Activated CD8-positive, alpha-beta T cell treated with anti-CD3 and anti-CD28 coated beads, Interleukin-2, amount 10 ng/mL, durations not matched to agents 7 days and 5 days (primary cell): ENCODE measurements at places on chromosomes 3 and 15. TPM values are rescaled to one million over a fixed set of nuclear protein-coding genes. Genes with fewer than 3 reads are reported as not detected.

DNA sequence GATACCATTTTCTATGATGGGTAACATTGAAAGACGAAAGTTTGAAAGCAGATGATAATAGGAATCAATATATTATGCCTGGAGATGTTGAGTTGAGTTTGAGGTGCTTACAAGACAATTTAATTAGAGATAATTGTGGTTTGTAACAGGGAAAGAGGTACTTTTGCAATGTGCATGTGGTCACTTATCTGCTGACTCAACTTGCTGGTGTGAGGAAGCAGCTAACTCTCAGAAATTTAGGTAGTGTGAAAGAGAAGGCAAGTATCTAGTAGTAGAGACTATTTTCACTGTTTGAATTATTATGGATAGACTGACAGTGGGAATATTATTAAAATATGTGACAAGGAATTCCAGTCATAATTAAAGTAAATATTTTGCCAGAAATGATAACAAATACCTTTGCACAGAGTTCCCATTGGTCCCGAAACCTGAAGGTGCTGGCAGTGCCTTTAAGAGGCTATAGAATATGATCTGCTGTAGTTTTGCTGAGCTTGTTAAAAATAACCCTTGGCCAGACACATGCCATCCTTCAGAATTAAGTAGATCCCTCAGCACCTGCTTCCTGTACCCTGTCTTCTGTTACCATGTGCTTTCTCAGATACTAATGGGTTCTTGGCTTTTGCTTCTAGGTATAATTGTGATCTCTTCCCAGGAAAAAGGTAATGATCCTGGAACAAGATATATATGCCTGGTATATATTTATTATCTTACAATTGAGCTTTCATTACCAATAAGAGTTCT is 315.9 kb downstream of the BCHE start:
- H3K36me3 ChIP-seq: no peaks in the 10 kb centered on the region
- H3K27me3 ChIP-seq: no peaks in the 10 kb centered on the region
- H3K27ac ChIP-seq: no peak overlapping the region
- no peak for DNase-seq
- H3K4me3 ChIP-seq: no peak overlapping the region
- H3K4me1 ChIP-seq: no peaks in the 10 kb centered on the region

- H3K27ac ChIP-seq: peak overlapping the region; percentile 11
- no peak for DNase-seq
- H3K36me3 ChIP-seq: peaks cover 90% of the 10 kb centered on the region
- H3K4me3 ChIP-seq: no peak overlapping the region
- H3K27me3 ChIP-seq: no peaks in the 10 kb centered on the region
Measured at GRCh38 chr3:125003859-125004595, 51.8 kb downstream of the HEG1 start.

DNA sequence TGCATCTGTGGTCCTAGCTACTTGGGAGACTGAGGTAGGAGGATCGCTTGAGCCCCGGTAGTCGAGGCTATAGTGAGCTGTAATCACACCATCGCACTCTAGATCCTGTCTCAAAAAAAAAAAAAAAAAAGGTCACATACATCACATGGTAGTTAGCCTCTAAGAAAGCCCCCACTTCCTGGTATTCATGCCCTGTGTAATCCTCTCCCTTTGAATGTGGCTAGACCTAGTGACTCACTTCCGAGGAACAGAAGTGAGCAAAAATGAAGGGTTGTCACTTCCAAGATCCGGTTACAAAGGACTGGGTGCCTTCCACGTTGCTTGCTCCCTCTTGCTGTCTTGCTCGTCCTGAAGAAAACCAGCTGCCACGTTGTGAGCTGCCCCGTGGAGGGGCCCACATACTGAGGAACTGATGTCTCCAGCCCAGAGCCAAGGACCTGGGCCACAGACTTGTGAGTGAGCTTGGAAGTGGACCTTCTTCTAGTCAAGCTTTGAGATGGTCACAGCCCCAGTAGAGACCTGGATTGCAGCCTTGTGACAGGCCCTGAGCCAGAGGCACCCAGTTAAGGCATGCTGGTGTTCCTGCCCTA is 12.6 kb upstream of the LCTL start:
- no peak overlapping the region for H3K4me3 ChIP-seq
- no peak for DNase-seq
- no peaks in the 10 kb centered on the region for H3K27me3 ChIP-seq
- H3K4me1 ChIP-seq: peaks cover 9% of the 10 kb centered on the region

- H3K4me1 ChIP-seq: peaks cover 54% of the 10 kb centered on the region
- H3K27me3 ChIP-seq: no peaks in the 10 kb centered on the region
- peak; percentile 86 for DNase-seq
- peak within 1 kb of the TSS; percentile 91 for H3K4me3 ChIP-seq
- peaks cover 22% of the 10 kb centered on the region for H3K36me3 ChIP-seq
Measured at GRCh38 chr3:48989796-48990635, at the start of gene P4HTM. Gene P4HTM (plus strand): TSS chr3:48990241. CDS start chr3:48990257, 16 bp downstream.

- no peak overlapping the region for H3K27ac ChIP-seq
- H3K4me1 ChIP-seq: peaks cover 2% of the 10 kb centered on the region
- no peak overlapping the region for H3K4me3 ChIP-seq
- no peaks in the 10 kb centered on the region for H3K27me3 ChIP-seq
- no peaks in the 10 kb centered on the region for H3K36me3 ChIP-seq
Measured at GRCh38 chr3:61821823-61822251, 260.5 kb downstream of the PTPRG start.

DNA sequence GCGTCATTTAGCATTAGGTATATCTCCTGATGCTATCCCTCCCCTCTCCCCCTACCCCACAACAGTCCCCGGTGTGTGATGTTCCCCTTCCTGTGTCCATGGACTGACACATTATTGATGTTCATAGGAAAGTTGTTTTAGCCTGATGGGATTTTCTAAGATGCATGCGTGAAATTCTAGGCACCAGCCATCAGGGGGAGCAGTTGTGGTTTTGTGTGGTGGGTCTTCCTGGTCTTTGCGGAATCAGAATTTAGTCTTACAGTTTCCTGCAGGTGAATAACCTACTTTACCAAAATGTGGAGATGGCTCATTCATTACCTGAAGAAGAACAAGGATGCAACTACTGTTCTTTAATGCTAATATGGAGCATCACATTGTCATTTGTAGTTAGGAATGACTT is 455.0 kb upstream of the THBS1 start:
- H3K36me3 ChIP-seq: no peaks in the 10 kb centered on the region
- peaks cover 19% of the 10 kb centered on the region for H3K4me1 ChIP-seq
- peaks cover 17% of the 10 kb centered on the region for H3K27me3 ChIP-seq

GRCh38 chr3:143600756-143601718 is 247.2 kb downstream of the SLC9A9 start:
- no peaks in the 10 kb centered on the region for H3K4me1 ChIP-seq
- no peak overlapping the region for H3K4me3 ChIP-seq
- H3K27me3 ChIP-seq: no peaks in the 10 kb centered on the region
- H3K36me3 ChIP-seq: no peaks in the 10 kb centered on the region

GRCh38 chr3:180478695-180479094 is 123.3 kb upstream of the TTC14 start:
- DNase-seq: no peak
- no peak overlapping the region for H3K4me3 ChIP-seq
- H3K4me1 ChIP-seq: no peaks in the 10 kb centered on the region
- no peaks in the 10 kb centered on the region for H3K36me3 ChIP-seq

DNA sequence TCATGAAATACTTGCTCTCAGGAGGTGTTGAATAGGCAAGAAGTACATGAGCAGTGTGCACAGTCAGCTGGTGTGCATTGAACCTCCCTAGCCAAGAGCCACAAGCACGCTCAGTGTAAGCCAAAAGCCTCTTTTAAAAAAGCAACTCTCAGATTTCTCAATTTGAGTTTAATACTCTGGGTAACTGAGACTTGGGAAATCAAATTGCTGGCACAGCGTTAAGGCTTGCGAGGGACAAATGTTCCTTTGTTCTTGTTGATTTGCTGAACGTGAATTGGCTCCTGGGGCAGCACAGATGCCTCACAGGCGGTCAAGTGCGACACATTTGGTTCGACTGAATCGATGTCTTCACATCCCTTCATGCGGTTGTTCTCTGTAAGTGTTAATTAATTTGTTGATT is at the start of gene FAM240A:
Gene FAM240A, plus strand, starts transcription at position 202 of the 400 bp plus-strand sequence. Its CDS starts 159 bp downstream, at position 361.
- H3K27ac ChIP-seq: no peak within 1 kb of the TSS
- DNase-seq: no peak
- H3K36me3 ChIP-seq: no peaks in the 10 kb centered on the region

DNA sequence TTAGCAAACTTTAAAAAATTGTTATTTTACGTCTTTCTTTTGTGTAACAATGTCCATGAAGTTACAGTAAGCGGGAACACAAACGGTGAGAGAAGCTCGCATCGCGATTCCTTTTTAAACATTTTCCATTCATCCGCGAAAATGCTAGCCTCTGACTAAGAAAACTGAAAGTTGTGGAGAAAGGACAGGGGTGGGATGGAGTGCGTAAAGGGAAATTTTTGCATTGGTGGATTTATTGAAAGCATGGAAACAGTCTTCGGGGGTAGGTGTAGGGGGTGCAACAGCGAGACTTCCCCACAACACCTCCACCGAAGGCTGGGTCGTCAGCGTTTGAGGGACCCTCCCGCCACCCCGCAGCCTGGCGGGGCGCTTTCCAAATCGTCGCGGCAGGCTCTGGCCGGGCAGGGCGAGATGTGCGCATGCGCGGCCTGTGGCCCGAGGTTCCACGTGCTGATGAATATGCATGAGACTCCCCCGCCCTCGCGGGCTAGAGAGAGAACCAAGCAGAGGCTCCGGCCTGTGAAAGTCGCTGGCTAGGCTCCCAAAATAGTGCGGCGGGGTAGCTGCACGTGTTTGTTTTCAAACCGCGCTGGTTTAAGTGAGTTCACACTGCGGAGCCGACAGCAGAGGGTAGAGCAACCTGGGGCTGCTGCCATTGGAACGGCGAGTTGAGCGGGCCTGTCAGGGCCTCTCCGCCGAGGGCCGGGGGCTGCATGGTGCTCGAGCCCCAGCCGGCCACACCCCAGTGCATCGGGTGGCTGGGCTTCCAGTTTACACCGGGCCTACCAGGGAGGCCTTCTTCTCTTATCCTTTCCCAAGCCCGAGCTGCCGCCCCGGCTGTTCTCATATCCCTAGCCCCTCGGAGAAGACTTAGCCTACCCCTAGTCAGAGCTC is 9.9 kb downstream of the ZIC1 start:
- no peak overlapping the region for H3K4me3 ChIP-seq
- H3K4me1 ChIP-seq: peaks cover 4% of the 10 kb centered on the region
- DNase-seq: no peak

Gene NAA50
- 108 TPM for total RNA-seq

Gene SLC22A13
- total RNA-seq: 0.58 TPM

Gene EFHB
- not detected for total RNA-seq

Gene PTPRG
- total RNA-seq: not detected
